CD4-positive, alpha-beta T cell treated with Interferon gamma for 1 hour (primary cell): ENCODE measurements at places on chromosomes 1 and 21.

DNA sequence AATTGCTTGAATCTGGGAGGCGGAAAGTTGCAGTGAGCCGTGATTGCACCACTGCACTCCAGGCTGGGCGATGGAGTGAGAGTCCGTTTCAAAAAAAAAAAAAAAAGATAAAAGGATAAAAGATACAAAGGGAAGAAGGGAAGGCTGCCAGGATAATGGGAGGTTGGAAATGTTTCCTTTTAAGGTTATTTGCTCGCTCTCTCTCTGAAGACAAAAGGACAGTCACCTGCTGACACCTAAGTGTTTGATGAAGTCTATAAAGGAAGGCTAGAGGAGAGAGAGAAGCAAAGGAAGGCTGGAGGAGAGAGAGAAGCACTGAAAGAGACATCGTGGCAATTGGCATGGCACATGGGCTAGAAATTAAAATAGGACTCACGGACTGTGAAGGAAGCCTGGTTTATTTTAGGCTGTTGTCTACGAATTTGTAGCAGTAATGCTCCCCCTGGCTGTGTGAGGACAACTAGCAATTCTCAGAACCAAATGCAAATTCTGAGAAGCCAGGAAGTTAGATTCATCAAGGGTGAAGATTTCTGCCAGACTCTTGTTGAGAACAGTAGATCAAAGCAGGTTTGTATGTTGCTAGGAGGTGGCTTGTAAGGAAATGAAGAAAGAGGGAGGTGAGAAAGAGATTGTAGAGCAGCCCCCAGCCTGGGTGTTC is 154.2 kb downstream of the ZP4 start:
- no peak for DNase-seq

DNA sequence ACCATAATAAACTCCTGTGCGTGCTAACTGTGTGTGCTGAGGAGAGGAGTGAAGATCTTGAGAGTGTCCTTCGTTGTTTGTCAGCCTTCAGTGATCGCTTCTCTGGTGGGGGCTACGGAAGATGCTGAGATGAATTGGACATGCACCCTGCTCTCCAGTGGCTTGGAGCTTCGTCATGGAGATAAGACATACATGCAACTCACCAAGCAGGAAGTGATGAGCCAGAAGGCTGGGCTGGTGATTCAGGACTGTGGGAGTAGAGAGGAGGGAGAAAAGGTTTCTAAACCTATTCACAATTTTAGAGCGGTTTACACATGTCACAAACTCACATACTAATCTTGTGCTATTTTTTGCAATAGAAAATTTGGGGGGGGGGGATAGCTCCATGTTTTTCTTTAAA is 128.9 kb upstream of the ADAR start:
- no peak for DNase-seq

DNA sequence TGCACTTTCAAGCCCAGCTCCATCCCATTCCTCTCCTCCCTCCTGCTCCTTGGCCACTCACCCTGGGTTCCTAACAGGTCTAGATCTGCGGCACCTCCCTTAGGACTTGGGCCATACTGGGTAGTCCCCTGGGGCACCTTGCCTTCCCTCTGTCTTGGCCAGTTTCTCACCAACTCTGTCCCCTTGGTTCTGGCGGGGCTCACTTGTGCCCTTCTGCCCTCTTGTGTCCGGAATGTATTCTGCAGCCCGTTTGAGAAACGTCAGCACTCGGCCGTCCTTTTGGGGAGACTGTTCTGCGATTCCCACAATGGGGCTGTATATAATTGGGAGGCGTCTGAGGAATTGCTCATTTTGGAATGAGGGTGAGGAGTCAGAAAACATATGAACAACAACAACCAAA is 162.4 kb downstream of the ZSCAN20 start:
- no peak for DNase-seq

DNA sequence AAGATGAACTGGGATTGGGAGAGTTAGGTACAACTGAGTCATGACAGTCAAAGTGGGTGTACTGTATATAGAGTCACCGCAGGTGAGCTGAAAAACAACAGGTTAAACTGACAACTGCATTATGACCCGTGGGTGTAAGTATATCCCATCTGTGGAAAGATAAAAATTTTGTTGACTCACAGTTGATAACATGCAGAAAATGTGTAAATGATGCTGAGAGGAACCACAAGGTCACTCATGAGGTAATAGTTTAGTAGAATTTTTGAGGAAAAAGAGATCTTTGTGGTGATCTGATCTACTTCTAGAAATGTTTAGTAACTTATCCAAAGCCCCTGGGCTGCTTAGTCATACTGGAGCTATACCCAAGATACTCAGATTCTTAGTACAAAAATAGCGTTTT is 838 bp downstream of the OR2C3 start:
- DNase-seq: no peak

- DNase-seq: no peak
Measured at GRCh38 chr21:18917622-18918021, 514.0 kb upstream of the TMPRSS15 start.

- no peak for DNase-seq
Measured at GRCh38 chr1:168621356-168621755, 45.0 kb downstream of the XCL1 start.

DNA sequence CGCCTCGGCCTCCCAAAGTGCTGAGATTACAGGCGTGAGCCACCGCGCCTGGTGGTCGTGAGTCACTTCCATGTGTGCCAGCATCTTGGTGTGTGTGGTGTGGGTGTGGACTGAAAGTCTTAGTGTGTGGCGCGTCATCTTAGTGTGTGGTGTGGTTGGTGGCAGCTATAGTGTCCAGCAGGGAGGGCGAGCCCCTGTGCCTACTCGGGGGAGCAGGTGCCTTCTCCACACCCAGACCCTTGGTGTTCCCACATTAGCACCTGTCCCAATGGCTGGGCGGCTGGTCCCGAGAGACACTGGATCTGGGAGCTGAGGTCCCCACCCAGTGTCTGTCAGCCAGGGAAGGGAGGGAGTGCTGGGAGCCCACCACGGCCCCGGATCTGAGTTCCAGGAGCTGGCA is 2.8 kb downstream of the SCNN1D start:
- no peak for DNase-seq

GRCh38 chr1:237041795-237042525 is at the start of gene RYR2:
Gene RYR2, plus strand, starts transcription at chr1:237042184. Its CDS starts 338 bp downstream, at chr1:237042522.
- no peak for DNase-seq
